Urinary bladder (tissue), 4 donors: ENCODE measurements at places on chromosomes 11 and 22. TPM values are rescaled to one million over a fixed set of nuclear protein-coding genes. Genes with fewer than 3 reads are reported as not detected.

Gene NKAPD1
- 29.3 TPM for total RNA-seq

Gene SCGB1D4
- total RNA-seq: not detected

Gene ENTHD1
- total RNA-seq: not detected

Gene APOL4
- 33.9 TPM for total RNA-seq

Gene LRRN4CL
- 10.9 TPM for total RNA-seq
